ENCODE measurements at places on chromosomes 12 and 14. TPM values are rescaled to one million over a fixed set of nuclear protein-coding genes. Genes with fewer than 3 reads are reported as not detected.

NAV3 gene
- 159 TPM for total RNA-seq

WSCD2 gene
- total RNA-seq, result not detected

EGLN3 gene
- total RNA-seq, result 1.1 TPM

KRT6A gene
- not detected for total RNA-seq

OAS2 gene
- total RNA-seq, result 0.30 TPM

TMEM63C gene
- total RNA-seq, result 0.30 TPM

CDCA3 gene
- total RNA-seq, result 2.1 TPM

FOXN4 gene
- not detected for total RNA-seq

SLC38A2 gene
- 504 TPM for total RNA-seq

KRT6C gene
- total RNA-seq, result not detected

AHSA1 gene
- total RNA-seq, result 199 TPM

TAMALIN gene
- 1.5 TPM for total RNA-seq

TTC6 gene
- 0.09 TPM for total RNA-seq

MIPOL1 gene
- 16.0 TPM for total RNA-seq

TSFM gene
- 15.5 TPM for total RNA-seq

P2RX7 gene
- 0.89 TPM for total RNA-seq

SNW1 gene
- 36.8 TPM for total RNA-seq

PDE3A gene
- 2.7 TPM for total RNA-seq

PEX5 gene
- 28.8 TPM for total RNA-seq

DEPDC4 gene
- 0.65 TPM for total RNA-seq

TMTC1 gene
- total RNA-seq, result 8.9 TPM

GYS2 gene
- not detected for total RNA-seq

C12orf60 gene
- 1.0 TPM for total RNA-seq

DHRS2 gene
- total RNA-seq, result 1.3 TPM

GLI1 gene
- total RNA-seq, result 0.74 TPM

GARIN6 gene
- not detected for total RNA-seq

TGM1 gene
- total RNA-seq, result 2.1 TPM

RIMBP2 gene
- total RNA-seq, result not detected

PIANP gene
- 0.30 TPM for total RNA-seq

PXMP2 gene
- 8.4 TPM for total RNA-seq

OTX2 gene
- total RNA-seq, result not detected

LLPH gene
- total RNA-seq, result 16.1 TPM

FAIM2 gene
- 0.65 TPM for total RNA-seq

CISTR gene
- not detected for total RNA-seq

LRTM2 gene
- total RNA-seq, result not detected

RNASE7 gene
- not detected for total RNA-seq

CLEC2A gene
- not detected for total RNA-seq

PELI2 gene
- total RNA-seq, result 1.0 TPM

SVOP gene
- not detected for total RNA-seq

ADAM21 gene
- 0.37 TPM for total RNA-seq

PPP4R4 gene
- total RNA-seq, result 1.4 TPM

REP15 gene
- total RNA-seq, result 5.0 TPM

FOXG1 gene
- total RNA-seq, result under 0.01 TPM

TRHDE gene
- total RNA-seq, result 78.4 TPM

BCL2L14 gene
- not detected for total RNA-seq

ALDH1L2 gene
- 80.1 TPM for total RNA-seq

PTCSC3 gene
- total RNA-seq, result not detected

WDR89 gene
- total RNA-seq, result 20.1 TPM

ANKRD52 gene
- 25.8 TPM for total RNA-seq

OSGEP gene
- total RNA-seq, result 20.3 TPM

PLCZ1 gene
- total RNA-seq, result not detected

KRT76 gene
- total RNA-seq, result not detected

TEX52 gene
- not detected for total RNA-seq

Data from smooth muscle cell of the umbilical artery (primary cell).